ENCODE measurements at places on chromosomes 12 and 14. TPM values are rescaled to one million over a fixed set of nuclear protein-coding genes. Genes with fewer than 3 reads are reported as not detected.

Gene MOAP1
- 37.9 TPM for polyA plus RNA-seq

Gene CCNT1
- 9.2 TPM for polyA plus RNA-seq

Gene MEG3
- polyA plus RNA-seq, result 103 TPM

DNA sequence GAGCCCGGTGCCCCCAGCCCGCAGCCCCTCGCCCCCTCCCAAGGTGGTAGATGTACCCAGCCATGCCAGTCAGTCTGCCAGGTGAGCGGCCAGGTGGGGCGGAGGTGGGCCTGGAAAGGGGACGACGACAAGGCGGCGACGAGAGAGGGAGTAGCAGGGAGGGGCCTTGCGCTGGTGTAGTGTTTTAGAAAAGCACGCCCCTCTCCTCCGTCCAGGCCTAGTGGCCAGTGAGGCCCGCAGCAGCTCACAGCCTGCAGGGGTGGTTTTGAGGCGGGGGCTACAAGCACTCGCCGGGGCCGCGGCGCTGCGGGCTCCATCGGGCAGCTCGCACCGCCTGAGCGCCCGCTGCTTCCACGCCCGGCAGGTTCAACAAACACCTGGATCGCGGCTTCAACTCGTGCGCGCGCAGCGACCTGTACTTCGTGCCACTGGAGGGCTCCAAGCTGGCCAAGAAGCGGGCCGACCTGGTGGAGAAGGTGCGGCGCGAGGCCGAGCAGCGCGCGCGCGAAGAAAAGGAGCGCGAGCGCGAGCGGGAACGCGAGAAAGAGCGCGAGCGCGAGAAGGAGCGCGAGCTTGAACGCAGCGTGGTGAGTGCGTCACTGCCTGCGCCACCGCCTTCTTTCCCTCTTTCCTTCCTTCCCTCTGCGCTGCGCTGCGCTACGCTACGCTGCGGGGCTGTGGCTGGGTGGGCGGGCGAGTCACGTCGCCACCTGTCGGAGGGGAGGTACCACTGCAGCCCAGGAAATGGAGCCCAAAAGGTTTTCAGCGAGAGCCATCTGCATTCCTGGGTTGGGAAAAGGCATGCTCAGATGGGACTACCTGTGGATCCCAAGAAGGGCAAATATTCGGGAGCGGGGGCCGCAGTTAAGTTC lies 5.9 kb upstream of the RNU7-1 start:
- H3K36me3 ChIP-seq, result peaks cover 27% of the 10 kb centered on the region
- DNase-seq, result peak; percentile 94

Gene OVCH1
- polyA plus RNA-seq, result 0.09 TPM

- no peak overlapping the region for H3K4me3 ChIP-seq
- DNase-seq, result no peak
- H3K27ac ChIP-seq, result no peak overlapping the region
- peaks cover 10% of the 10 kb centered on the region for H3K4me1 ChIP-seq
- no peaks in the 10 kb centered on the region for H3K27me3 ChIP-seq
Observed at GRCh38 chr12:45546545-45546944, 183.0 kb upstream of the ARID2 start.

- no peak overlapping the region for H3K4me3 ChIP-seq
- no peaks in the 10 kb centered on the region for H3K36me3 ChIP-seq
- peaks cover 2% of the 10 kb centered on the region for H3K27me3 ChIP-seq
- no peak for DNase-seq
- H3K27ac ChIP-seq, result no peak overlapping the region
Observed at GRCh38 chr14:23670481-23670880, 34.3 kb downstream of the DHRS2 start.

DNA sequence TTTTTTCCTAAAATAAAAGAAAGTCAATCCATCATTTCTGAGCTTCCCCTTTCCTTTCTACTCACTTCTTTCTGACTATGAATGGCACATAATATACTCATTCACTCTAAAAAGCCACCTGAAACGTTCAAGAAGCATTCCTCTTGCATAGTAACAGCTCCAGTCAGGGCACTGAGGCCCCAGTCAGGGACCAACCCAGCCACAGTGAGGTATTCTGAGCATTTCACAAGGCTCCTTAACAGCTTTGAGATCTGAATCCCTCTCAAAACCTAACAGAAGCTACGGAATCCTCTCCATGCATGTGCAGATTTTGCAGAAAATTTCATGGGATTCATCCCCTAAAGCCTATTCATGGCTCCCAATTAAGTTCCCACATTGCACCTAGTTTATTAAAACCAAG lies 23.2 kb downstream of the NT5DC3 start:
- no peak for DNase-seq
- no peaks in the 10 kb centered on the region for H3K4me1 ChIP-seq
- no peaks in the 10 kb centered on the region for H3K27me3 ChIP-seq
- no peak overlapping the region for H3K27ac ChIP-seq
- no peak overlapping the region for H3K4me3 ChIP-seq

DNA sequence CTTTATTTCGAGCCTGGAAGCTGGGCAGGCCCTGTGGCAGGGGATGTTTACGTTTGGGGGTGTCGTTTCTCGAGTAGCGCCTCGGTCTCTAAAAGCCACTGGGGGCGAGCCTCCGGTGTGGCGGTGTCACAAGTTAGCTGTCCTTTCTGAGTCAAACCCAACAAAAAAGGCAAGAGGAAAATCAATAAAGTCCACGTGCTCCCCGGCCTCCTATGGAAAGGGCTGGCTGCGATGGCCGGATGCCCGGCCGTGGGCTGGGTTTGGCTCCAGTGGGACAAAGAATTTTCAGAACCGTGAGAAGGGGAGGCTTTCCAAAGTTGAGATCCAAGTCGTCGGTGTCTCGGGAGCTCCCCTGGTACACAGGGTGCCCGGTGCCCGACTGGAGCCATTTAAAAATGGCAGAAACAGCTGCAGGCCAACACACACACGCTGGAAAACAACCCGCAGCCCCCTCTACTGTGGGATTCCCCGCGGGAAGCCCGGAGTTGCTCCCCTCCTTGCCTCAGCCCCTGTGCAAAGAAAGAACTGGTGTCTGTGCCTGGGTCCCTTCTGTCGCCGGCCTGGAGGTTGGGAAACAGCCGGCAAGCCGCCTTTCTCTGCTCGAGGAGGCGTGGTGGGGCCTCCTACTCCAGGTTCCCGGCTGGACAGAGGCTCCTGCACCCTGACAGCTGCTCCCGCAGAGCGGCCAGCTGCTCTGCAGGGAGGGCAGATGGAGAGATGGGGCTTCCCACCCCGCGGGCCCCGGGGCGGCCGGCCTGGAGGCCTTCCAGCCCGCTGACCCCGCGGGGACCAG lies 1.9 kb downstream of the BCL7A start:
- no peaks in the 10 kb centered on the region for H3K27me3 ChIP-seq
- peak overlapping the region; percentile 98 for H3K4me3 ChIP-seq
- DNase-seq, result no peak
- H3K27ac ChIP-seq, result peak overlapping the region; percentile 88

Data from thymus (tissue), 14 donors.